ENCODE measurements at places on chromosomes 6 and 20. TPM values are rescaled to one million over a fixed set of nuclear protein-coding genes. Genes with fewer than 3 reads are reported as not detected.

STMND1 gene
- 0.22 TPM for total RNA-seq

TTLL9 gene
- total RNA-seq = 0.12 TPM

MUC22 gene
- not detected for total RNA-seq

- DNase-seq = peak; percentile 19
Observed at GRCh38 chr6:132730560-132730959, 16.7 kb upstream of the VNN1 start.

- no peak for DNase-seq
Observed at GRCh38 chr6:114083251-114083650, 112.3 kb upstream of the HDAC2 start.

GRCh38 chr6:37200085-37200484 lies 30.1 kb downstream of the PIM1 start:
- DNase-seq = no peak

- no peak for DNase-seq
Observed at GRCh38 chr6:74971633-74972032, 234.2 kb downstream of the COL12A1 start.

DNA sequence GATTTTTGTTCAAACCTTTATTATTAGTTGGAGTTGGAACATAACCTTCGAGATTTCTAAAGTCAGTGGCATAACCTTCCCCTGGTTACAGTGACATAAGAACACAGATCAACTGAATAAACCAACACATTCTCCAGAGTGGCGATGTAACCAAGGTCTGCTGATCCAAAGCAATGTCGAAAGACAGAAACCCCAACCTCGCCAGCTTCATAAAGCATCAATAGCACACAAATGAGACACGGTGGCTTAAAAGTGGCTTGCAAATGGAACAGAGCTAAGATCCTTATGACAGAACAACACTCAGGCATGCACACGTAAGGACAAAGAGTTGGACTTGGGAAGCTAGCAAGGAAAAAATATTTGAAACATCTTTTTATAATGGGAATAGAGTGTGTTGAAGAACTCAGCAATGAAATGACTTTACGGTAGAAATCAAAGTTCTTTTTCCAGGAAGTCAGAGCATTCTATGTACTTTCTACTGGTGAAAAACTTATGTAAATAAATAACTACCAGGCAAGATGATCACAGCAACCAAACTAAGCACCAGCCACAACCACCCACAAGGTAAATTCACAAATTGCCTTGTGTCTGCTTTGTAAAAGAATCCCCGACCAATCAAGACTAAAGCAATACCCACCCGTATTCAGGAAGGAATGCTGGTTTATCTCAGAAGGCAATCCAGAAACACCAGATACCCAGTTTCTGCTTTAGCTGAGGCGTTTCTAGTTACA lies 61.0 kb upstream of the NHSL1 start:
- DNase-seq = no peak

GRCh38 chr6:168452685-168453377 lies 11.8 kb downstream of the SMOC2 start:
- DNase-seq = no peak

DNA sequence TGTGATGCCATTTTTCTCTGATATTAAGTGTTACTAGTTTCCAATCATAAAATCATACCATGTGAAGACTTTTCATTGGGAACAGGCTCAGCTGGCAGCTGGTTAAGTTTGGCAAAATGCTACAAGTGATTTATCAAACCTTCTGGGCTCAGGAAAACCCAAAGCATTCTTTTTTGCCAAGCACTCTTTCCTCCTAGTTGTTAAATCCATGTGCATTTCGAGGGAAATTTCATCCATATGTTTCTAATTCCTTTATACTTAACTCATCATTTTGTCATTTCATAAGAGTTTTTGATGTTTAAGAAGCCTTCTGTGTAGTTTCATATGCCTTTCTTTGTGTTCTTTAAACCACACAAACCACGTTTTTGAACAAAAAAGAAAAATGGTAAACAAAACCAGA lies 217.6 kb upstream of the PDE10A start:
- DNase-seq = no peak

- DNase-seq = no peak
Observed at GRCh38 chr6:6723921-6724538, 135.5 kb downstream of the LY86 start.

All from A172 (cell line).